ENCODE measurements at places on chromosomes 16 and 17.

DNA sequence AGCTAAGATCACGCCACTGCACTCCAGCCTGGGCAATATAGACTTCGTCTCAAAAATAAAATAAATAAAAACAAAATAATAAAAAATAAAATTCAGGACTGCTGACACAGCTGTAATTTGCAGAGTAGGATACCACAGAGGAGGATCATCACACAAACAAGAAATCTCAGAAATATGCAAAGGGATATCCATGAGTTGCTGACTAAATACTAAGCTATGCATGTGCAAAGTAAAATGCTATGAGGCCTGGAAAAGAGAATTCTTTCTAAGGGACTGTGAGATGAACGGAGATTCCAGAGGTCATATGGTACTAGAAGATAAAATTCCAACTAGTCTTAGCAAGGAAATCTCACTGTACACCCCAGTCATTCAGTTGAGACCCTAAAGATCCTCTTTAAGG is 74.8 kb downstream of the SLC39A11 start:
- no peak for DNase-seq

DNA sequence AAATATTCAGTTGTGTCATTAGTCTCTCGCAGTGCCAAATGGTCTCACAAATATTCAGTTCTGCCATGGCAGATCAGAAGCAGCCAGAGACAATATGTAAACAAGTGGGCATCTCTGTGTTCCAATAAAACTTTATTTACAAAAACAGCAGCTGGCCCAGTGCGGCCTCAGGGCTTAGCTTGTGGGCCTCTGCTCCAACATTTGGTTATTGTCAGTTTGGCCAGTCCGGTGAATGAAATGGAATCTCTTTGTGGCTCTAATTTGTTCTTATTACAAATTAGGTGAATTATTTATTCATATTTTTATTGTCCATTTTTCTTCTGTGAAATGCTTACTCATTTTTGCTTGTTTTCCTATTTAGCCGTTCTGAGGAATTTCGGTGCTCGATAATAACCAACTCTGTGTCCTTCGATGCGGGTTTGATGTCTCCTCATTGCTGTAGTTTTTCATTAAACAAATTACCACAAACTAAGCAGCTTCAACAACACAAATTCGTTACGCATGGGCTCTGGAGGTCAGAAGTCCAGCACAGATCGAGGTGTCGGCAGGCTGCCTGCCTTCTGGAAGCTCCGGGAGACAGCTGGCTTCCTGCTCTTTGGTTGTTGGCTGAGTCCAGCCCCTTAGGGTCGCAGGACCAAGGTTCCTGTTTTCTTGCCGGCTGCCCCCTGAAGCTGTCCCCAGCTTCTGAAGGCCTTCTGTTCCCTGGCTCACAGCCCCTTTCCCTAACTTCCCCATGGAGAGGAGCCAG is 4.1 kb upstream of the SLC38A10 start:
- DNase-seq: no peak

DNA sequence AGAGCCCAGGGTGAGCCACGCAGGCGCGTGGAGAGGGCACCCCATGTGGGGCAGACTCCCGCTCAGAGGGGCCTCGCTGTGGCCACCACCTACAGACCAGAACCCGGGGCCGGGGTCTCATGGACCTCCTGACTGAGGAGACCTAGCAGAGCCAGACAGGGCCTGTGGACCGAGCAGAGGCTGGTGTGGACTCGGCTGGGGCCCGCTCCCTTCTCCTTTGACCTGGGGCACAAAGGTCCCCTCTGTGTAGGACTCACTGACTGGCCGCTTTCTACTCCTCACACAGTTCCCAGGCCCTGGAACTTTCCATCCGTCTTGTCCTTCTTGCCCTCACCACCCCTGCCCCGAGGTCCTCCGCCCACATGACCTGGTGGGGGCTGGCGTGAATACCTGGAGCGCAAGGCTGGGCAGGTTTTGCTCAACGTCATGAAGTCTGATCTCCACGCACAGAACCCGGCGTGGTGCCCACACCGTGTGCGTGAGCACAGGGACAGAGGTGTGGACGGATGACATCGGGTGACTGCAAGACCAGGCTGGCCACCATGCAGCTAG is 44.7 kb upstream of the ACSF3 start:
- no peak for DNase-seq

DNA sequence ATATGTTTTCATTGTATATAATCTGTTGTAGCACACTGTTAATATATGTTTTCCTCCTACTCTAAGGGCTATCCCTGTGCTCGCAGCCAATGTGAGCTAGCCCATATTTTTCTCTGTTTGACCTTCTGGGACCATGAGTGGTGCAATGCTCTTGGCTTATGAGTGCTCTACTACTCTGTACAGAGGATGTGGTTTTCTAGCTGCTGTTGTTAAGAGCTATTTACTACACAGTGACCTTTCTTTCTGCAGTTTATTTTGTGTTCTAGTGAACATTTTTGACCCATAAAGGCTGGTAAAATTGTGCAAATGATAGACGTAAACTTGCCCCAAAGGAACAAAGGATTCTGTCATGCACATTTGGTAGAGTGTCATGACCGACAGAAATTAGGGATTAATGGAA is 84.1 kb upstream of the CPHXL start:
- no peak for DNase-seq

DNA sequence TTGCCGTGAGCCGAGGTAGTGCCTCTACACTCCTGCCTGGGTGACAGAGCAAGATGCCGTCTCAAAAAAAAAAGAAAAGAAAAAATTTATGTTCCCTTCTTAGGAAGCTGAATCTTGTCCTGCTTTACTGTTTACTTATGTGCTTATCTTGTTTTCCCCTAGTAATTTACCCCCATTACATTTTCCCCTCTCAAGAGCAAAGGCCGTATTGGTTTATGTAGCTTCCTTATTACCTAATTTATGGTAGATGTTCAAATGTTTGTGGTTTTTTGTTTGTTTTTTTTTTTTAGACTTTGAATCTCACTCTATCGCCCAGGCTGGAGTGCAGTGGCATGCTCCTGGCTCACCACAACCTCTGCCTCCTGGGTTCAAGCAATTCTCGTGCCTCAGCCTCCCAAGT is 10.3 kb upstream of the SLC52A1 start:
- DNase-seq: no peak

- no peak for DNase-seq
These were observed 473.2 kb upstream of the SALL1 start for GRCh38 chr16:51624080-51624775.

All from DND-41 (cell line).